NCI-H1417 (cell line): ENCODE measurements at places on chromosomes 5 and 9.

GRCh38 chr5:148166550-148167283, 1.6 kb upstream of the SPINK14 start:
- no peak for DNase-seq

- DNase-seq: no peak
Measured at GRCh38 chr9:35516479-35516878, 26.6 kb downstream of the RUSC2 start.

- DNase-seq: no peak
Measured at GRCh38 chr5:93150311-93151012, 430.6 kb downstream of the NR2F1-AS1 start.

DNA sequence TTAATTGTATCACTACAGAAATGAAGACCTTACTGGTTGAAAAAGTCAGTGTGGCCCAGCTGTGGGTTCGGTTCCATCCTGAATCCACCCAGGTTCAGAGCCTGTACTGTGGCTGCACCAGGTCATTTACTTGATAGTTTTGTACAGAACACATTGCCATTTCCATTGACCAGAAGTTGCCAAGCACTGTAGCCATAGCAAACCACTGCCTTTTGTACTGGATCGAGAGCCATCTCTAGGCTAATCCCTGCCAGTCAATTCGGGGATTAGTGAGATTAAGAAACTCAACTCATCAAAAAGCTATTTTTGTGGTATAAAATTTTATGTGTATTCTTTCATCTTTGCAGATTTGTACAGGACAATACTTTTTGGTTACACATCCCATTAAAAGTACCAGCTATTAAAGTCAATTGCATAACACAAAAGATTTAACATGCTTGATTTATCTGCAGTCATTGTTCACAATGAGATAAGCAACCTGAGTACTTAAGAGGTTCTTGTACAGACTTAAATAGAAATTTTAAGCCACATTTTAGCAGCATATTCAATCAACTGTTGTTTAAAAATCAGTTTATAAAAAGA, 108.5 kb upstream of the OTULINL start:
- DNase-seq: no peak

GRCh38 chr9:15268317-15268716, 38.7 kb downstream of the TTC39B start:
- no peak for DNase-seq
